Fibroblast of skin of left biceps (primary cell): ENCODE measurements at places on chromosomes 5 and 9.

DNA sequence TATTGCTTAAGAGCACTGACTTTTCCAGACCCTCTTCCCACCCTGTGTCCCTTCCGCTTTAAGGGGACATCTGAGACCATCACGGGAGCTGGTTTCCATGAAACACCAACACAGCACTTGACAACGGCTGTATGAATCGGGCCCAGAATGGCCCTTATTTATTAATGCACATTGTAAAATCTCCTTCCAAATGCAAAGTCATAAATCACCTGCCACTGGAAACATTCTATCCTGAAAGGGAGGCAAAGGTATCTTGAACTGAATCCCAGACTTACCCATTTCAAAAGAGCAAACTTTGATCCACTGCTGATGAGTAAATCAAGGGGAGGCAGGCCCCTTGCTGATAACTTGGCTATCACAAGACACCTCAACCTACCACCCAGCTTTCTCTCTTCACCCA, 37.4 kb downstream of the SHB start:
- no peak for DNase-seq

GRCh38 chr9:99419070-99419469, 197.0 kb downstream of the SEC61B start:
- peak; percentile 42 for DNase-seq

DNA sequence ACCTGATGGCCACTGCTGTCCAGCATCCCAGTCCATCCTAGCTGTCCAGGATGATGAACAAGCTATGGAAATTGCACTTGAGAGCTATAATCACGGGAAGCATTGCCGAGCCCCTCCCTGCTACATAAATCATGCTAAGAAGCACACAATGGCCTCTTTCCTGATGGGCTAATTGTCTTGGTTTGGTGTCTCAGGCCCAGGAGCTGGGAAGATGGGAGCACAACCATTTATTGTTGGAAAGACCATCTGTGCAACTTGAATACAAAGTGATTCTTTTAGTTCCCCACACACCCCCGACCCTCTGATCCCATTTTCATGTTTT, 80.4 kb downstream of the RGS3 start:
- no peak for DNase-seq

GRCh38 chr9:107363516-107364152, 80.6 kb downstream of the RAD23B start:
- DNase-seq, result no peak

DNA sequence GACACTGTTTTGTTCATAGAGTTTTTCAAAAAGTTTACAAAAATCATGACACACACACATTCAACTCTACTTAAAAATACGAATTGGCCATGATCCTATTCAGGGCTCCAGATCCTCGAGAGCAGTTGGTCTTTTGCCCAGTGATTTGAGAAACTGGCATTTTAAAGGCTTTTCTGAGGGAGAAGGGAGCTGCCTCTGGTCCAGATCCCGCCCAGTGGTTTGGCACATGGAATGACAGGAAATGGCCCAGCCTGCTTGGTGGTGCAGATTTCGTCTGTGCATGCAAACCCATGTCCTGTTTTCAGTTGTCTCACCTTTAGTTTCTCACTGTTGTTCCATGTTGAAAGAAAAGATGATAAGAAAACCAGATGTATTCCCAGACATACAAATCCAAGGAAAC, 3.6 kb downstream of the CAMK4 start:
- peak; percentile 8 for DNase-seq

DNA sequence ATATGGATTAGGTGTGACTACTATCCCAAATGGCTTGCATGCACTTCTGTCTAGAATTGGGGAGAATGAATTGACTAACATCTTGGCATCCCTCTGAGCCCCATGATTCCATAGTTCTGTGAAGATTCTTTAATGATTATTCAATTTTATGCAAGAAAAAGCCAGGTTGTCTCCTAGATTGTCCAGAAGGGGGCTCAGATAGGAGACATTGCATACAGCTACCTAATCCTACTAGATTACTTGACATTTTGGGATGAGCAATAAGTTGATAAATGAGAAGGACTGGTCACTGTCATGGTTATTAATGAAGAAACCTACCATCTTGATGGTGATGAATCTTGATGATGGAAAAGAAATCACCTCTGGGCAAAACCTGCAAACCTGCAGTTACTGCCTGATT, 117.0 kb downstream of the CARTPT start:
- no peak for DNase-seq

DNA sequence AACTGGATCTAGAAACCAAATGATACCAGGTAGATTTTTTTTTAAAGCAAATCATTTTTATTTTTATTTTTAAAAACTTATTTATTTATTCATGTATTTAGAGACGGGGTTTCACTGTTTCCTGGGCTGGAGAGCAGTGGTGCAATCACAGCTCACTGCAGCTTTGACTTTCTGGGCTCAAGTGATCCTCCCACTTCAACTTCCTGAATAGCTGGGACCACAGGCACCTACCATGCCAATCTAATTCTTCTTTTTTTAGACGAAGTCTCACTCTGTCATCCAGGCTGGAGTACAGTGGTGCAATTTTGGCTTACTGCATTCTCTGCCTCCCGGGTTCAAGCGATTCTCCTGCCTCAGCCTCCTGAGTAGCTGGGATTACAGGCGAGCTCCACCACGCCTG, 41.3 kb upstream of the CDK20 start:
- no peak for DNase-seq

GRCh38 chr9:11874414-11874813, 818.8 kb upstream of the TYRP1 start:
- DNase-seq, result no peak

- no peak for DNase-seq
Observed at GRCh38 chr9:18109675-18110074, 364.3 kb upstream of the ADAMTSL1 start.

GRCh38 chr9:33043671-33044070, 18.6 kb downstream of the DNAJA1 start:
- DNase-seq, result no peak

- DNase-seq, result peak; percentile 44
Observed at GRCh38 chr9:132673355-132673754, 3.1 kb downstream of the GTF3C4 start.

GRCh38 chr5:14901462-14902051, 30.0 kb upstream of the ANKH start:
- peak; percentile 18 for DNase-seq

DNA sequence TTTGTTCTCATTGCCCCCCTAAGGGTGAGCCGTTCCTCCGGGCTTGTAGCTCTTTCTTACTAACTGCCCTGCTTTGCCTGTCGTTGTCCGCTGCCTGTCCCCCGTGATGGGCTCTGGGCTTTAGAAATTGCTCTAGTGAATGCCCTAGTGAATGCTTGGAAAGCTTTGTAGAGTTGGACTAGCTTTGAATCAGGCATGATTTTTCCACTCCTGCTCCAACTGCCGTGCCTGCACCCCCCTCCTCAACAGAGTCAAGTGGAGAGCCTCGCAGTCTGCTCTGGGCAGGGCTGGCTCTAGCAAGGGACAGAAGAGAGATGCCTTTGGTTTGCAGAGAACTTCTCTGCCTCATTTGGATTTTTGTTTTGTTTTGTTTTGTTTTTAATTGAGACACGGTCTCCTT, 46.8 kb upstream of the DAB2IP start:
- DNase-seq, result no peak

GRCh38 chr5:69367697-69368279, 1.5 kb downstream of the AK6 start:
- DNase-seq, result no peak
